ENCODE measurements at places on chromosomes 16 and 17.

DNA sequence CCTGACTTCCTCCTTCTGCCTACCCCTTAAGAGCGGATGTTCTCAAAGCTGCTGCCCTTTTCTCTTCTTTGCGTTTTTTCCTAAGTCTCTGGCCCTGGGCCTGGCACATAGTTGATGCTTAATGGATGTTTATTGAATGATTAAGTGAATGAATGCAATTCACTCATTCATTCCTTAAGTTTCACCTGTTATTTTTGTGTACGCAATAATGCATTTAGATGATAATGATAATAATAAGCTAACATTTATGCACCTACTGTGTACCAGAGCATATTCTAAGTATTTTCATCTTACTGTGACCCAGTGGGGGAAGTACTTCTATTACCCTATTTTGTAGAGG, 4.4 kb downstream of the CCL5 start:
- DNase-seq, result no peak

GRCh38 chr16:1874854-1875253, 2.9 kb upstream of the MEIOB start:
- DNase-seq, result no peak

DNA sequence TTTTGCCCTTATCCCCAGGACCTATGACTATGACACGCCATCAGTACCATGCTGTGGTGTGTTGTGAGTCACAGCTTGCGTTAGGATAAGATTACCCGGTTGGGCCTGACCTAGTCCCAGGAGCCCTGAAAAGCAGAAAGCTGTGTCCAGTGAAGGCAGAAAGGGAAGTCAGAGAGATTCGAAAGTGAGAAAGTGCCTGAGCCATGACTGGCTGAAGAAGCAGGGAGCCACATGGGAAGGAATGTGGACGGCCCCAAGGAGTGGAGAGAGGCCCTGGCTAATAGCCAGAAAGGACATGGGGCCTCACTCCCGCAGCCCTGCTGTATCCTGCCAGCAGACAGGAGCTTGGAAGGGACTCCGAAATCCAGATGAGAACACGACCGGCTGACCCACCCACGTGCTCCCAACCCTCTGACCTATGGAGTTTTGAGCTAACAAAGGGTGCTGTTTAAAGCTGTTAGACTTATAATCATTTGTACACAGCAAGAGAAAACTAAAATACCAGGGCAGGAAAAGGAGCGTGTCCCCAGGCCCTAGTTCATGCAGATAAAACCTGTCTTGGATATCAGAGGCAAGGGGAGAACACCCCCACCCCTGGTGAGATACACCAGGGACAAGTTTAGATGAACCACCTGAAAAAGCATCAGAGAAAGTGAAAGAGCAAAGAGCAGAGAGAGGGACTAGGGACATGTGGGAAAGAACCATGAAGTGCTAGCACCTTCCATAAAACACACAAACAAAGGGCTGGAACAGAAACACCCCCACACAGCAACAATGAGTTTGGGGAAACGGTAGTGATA, 115.3 kb downstream of the SLC39A11 start:
- peak; percentile 95 for DNase-seq

DNA sequence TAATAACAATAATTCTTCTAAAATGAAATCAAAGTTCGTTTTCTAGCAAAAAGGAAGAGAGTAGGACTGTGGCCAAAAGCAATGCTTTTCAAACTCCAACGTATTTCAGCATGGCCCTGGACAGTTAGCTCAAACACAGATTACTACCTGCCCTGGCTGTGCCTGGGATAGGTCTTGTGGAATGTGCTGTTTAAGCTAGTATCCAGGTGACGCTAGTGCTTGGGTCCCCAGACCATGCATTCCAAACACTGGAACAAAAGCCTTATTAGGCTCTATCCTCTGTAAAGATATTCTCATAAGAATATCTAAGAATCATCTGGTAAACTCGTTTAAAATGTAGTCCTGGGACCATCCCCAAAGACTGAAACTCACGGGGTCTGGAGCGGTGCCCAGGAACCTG, 52.6 kb upstream of the MEAK7 start:
- DNase-seq, result no peak

- DNase-seq, result no peak
Observed at GRCh38 chr16:57741660-57742191, 6.2 kb downstream of the KATNB1 start.

GRCh38 chr16:2194166-2194834, 2.1 kb downstream of the CASKIN1 start:
- DNase-seq, result no peak

GRCh38 chr17:49053171-49053829, 56.1 kb downstream of the IGF2BP1 start:
- DNase-seq, result no peak

GRCh38 chr17:7755095-7755890, 37.7 kb downstream of the DNAH2 start:
- no peak for DNase-seq

DNA sequence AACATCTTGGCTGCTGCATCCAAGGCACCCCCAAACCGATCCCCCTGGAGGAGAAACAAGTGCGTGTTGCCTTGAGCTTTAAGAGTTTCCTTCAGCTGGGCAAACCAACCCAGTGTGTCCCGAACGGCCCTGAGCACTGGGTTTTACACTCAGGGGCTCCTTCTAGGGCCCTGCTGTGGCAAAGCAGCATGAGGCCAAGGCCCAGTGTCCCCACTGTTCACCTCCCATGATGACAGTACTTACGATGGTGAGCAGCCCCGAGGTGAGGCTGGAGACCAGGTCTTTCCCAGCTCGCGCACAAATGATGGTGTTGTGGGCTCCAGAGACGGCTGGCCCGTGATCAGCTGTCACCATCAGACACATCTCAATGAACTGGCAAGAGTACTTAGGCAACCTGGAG, 6.6 kb upstream of the KLHL11 start:
- no peak for DNase-seq

DNA sequence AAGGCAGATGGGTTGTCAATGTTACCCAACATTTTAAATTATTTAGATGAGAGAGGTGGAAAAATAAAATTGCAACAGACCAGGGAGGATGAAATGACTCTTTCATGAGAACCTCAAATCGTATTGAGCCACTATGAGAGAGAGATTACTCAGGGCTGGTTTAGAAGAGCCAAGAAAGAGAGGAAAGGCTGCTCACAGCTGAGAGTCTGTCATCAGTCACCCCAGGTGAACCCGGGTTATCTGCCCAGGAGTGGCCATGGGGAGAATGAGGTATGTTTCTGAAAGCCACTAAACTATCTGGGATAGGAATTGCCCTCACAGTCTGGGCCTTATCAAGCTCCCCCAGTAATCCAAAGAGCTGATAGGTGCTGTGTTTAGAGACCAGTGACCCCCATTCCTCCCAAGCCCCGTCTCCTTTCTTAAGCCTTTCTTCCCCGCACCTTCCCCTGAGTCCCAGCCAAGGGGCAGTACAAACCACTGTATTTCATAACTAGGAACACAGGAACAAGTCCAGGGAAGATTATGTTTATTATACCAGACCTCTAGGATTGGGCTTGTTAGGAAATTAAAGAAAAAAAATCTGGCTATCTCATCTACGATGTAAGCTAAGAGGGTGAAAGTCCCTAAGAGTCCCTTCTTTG, 158.9 kb upstream of the NOL11 start:
- no peak for DNase-seq

- no peak for DNase-seq
Observed at GRCh38 chr16:73418051-73418450, 370.1 kb upstream of the ZFHX3 start.

DNA sequence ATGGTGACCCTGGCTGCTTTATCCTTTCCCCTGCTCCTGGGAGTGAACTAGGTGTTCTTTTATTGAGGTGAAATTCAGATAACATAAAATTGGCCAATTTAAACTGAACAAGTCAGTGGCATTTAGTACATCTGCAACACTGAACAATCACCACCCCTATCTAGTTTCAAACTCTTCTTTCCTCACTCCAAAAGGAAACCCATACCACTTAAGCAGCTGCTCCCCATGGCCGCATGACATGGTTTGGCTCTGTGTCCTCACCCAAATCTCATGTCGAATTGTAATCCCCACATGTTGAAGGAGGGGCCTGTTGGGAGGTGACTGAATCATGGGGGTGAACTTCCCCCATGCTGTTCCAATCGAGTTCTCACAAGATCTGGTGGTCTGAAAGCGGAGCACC, 154.1 kb downstream of the STX8 start:
- DNase-seq, result no peak

GRCh38 chr17:44760474-44761308, 1.9 kb downstream of the ADAM11 start:
- no peak for DNase-seq

GRCh38 chr17:27975146-27976011, 67.1 kb upstream of the NLK start:
- no peak for DNase-seq

Data from suppressor macrophage treated with lipopolysaccharide for 1 hour (primary cell).